ENCODE measurements at places on chromosomes 16 and 17.

GRCh38 chr17:48636177-48637018, 10.2 kb upstream of the HOXB9 start:
- no peak for DNase-seq

GRCh38 chr16:78984887-78985464, 615.6 kb downstream of the MAF start:
- no peak for DNase-seq

- no peak for DNase-seq
Observed at GRCh38 chr17:4986951-4987766, at the start of gene CAMTA2. CAMTA2 (minus strand) TSS chr17:4987675; CDS start chr17:4986222, 1,453 bp downstream.

DNA sequence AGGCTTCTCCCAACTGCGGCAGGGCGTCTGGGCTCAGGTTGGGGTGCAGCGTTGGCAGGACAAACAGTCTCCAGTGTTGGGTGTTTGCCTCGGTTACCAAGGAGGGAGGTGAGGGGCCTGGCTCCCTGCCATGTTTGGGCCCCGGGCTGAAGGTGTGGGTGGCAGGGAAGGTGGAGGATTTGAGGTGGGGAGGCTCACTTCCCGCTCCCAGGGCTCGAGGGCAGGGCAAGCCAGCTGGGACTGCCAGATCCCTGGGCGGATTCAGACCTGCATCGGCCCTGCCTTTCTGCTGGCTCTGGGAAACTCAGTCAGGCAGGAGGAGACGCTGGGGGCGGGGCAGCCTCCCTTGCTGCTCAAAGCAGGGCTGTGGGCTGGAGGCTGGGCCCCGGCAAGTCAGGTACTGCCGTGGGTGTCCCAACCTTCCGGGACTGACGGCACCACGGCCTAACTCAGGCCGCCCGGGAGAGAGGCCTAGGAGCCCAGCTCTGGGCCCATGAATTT, 31.3 kb upstream of the KRT17 start:
- DNase-seq = no peak

DNA sequence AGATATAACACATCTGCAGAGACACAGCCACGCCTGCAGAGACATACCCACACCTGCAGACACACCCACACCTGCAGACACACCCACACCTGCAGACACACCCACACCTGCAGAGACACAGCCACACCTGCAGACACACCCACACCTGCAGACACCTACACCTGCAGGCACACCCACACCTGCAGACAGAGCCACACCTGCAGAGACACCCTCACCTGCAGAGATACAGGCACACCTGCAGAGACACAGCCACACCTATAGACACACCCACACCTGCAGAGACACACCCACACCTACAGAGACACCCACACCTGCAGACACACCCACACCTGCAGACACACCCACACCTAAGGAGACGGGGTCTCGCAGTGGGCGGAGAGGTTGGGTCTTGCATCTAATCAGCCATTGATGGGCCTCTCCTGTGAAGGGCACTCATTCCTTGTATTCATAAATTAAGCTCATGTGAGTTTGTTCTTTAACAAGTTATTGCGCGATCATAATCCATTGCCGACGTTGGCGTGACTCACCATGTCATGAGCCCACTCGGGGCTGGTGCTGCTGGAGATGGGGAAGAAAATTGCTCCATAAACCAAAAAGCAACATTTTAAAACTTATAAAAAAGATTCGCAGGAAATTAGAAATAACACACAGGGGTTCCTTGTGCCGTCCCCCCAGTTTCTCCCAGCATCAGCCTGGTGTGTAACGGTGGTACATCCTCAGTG, 28.9 kb upstream of the CDH15 start:
- no peak for DNase-seq

DNA sequence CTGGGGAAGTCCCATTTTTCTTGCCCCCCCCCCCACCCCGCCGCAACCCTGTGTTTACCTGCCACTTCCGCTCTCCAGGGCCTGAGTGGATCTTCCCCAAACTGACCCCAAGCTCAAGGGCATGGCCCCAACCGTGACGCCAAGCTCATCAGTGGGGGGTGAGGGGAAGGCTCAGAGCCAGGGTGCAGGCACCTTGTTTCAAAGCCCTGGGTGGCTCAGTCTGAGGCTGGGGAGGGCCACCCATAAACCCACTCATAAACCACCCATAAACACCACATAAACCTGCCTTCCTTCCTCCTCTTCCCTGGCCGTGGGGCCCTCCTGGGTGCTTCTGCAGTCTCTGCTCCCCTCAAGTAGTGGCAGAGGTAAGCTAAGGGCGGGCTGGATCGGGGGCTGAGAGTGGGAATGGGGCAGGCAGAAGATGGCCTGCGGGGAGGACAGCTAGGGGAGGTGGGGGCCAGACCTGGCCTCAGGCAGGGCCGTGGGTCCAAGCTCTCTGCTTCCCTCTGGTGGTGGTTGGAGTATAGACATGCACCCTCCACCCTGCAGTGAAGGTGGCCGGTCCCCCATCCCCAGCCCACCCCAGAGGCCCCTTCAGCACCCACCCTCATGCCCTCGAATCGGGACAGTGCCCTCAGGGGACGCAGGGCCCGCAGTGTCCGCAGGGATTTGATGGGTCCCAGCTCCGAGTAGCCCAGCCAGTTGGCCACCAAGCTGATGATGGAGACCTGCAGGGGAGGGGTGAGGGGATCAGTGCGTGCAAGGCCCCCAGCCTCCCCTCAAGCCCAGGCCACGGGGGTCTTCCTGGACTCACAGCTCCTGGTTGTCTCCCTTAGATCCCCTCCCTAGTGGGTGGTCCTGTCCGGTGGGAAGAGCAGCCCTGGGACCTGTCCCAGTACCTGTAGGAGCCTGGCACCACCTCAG, 14.6 kb upstream of the CD79B start:
- no peak for DNase-seq

GRCh38 chr17:61209106-61209439, 190.6 kb upstream of the TBX2 start:
- DNase-seq = no peak

- no peak for DNase-seq
Observed at GRCh38 chr16:51150165-51150887, 744 bp downstream of the SALL1 start.

GRCh38 chr16:17325476-17326143, 145.2 kb downstream of the XYLT1 start:
- DNase-seq = no peak

GRCh38 chr16:81797443-81797842, 18.4 kb downstream of the PLCG2 start:
- DNase-seq = no peak

All from HS-27A (cell line).